ENCODE measurements at places on chromosomes 1 and 21.

- no peak for DNase-seq
Observed at GRCh38 chr1:76668046-76668445, 199.2 kb upstream of the ST6GALNAC5 start.

DNA sequence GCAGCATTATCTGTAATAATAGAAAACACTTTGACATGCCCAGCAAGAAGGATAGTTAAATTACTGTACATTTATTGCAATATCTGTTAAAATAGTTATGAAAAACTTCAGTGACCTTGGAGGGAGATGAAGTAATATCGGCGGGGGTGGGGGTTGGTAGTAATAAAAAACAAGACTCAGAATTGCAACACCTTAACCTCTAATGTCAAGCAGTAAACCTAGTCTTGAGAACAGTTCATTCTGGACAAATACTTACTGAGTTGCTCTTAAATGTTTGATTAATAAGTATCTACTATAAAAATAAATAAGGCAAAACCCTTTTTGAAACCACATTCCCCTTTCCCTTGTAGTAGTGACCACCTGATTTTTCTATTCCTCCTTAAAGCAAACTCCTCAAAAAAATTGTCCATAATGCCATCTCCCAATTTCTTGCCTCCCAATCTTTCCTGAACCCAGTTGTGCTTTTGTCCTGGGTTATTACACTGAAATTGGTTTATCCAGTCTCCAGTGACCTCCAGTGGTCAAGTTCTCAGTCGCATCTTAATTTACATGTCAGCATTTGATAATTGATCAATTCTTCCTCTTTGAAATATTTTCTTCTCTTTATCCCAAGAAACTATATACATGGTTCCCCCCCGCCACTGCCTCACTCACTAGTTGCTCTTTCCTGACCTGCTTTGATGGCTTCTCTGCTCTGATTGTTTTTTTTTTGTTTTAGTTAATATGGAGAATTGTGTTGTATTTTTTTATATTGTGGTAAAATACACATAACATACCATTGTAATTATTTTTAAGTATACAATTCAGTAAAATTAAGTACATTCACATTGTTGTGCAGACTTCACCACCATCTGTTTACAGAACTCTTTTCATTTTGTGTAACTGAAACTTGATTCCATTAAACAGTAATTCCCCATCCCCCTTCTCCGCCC lies 36.8 kb downstream of the RAP1A start:
- DNase-seq = peak; percentile 9

DNA sequence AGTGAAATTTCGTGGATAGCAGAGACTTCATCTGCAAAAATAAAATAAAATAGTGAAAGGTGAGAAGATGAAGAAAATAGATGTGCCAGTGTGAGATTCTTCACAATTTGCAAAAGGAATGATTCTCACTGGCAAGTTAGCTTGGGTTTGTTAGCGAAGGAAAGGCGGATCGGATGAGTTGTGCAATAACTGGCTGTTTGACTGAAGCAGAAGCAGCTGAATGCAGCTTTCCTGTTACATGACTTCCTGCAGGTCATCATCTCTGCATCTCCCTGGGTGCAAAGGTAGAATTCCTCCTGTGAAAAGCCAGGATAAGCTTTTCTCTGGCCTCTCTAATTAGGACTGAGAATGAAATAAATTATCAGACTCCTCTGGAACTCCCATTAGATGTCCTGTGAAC lies 263.1 kb upstream of the CHRM3 start:
- DNase-seq = no peak

DNA sequence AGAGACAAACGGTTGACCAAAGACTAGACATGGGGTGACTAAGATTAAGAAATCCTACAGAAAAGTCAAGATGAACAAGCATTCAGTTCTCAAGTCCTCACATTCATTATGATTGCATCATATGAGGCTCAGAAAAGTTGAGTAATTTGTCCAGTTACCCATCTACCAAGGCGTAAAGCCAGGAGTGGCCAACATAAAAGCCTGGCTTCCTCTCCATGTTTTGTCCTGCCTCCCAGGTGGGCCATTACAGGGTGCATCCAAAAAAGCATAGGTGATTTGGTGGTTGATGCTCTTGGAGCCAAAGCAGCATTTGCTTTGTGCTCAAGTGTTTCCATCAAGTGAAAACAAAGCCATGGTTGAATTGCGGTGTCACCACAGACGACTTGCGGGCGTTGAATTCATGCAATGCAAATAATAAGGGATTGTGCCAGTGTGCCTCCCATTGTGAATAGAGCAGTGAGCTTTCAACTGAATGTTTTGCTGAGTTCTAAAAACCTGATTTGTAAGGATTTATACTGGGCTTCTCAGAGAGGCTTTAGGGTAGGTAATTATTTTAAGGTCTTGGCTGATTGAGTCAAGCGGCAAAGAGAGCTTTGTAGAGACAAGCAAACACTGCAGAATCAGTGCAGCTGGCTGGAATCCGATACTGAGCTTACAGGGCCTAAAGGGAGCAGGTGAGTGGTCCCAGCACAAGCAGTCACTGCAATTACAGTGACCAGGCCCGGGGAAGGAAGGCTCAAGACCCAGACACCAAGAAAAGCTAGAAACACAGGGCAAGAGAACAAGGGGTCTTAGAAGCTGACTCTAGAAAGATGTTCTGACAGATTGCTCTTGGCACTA lies 54.1 kb downstream of the KCNJ15 start:
- DNase-seq = no peak

- peak; percentile 57 for DNase-seq
Observed at GRCh38 chr1:159867664-159868026, 5.2 kb upstream of the VSIG8 start.

- DNase-seq = no peak
Observed at GRCh38 chr1:23111600-23112535, 56.8 kb downstream of the LUZP1 start.

DNA sequence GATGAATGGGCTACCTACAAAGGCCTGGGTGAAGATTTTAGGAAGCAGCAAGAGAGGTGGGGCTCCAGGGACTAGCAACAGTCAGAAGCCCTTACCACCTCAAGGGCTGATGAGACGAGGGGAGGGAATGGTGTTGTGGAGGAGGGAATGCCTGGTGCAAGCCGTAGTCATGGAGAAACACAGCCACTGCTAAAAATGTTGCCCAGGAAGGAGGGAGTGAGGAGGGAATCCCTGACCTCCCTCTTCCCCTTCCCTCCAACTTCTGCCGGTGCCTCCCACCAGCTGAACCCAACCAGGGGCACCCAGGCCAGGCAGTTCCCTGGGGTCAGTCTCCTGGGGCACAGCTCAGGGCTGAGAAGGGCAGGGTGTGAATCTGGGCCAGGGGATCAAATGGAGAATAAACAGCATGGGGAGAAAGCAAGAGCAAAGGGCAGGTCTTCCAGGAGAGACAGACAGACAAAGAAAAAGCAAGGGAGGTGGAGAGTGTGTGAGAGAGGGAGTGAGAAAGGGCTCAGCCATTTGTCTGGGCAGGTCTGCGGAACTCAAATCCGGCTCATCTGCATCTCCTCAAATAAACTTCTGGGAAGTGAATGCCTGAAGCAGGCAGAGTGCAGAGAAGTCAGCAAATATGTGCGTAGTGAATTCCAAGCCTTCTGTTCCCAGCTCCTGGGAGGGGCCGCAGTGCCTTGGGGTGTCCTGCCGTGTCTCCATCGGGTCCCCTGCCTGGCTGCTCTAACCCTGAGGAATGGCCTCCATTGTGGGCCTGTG lies 27.1 kb upstream of the POU3F1 start:
- no peak for DNase-seq

DNA sequence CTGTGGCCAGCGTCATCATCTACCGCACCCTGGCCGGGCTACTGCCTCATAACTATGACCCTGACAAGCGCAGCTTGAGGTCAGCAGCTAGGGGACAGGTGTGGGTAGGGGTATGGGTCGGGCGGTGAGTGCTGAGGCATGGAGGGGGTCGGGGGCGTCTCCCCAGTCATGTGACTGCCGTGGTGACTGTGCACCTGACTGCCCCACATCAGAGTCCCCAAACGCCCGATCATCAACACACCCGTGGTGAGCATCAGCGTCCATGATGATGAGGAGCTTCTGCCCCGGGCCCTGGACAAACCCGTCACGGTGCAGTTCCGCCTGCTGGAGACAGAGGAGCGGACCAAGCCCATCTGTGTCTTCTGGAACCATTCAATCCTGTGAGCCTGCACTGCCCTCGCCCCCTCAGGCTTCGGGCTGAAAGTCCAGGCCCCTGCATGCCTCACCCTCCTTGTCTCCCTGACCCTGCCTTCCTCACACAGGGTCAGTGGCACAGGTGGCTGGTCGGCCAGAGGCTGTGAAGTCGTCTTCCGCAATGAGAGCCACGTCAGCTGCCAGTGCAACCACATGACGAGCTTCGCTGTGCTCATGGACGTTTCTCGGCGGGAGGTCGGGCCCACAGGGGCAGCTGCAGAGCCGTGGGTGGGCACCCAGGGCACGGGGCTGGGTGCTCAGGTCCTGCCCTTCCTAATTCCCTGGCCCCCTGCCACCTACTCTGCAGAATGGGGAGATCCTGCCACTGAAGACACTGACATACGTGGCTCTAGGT lies 13.5 kb downstream of the PSRC1 start:
- DNase-seq = no peak

- DNase-seq = no peak
Observed at GRCh38 chr21:19197950-19198349, 794.4 kb upstream of the TMPRSS15 start.

- peak; percentile 70 for DNase-seq
Observed at GRCh38 chr1:31588751-31589515, 12.6 kb downstream of the TINAGL1 start.

DNA sequence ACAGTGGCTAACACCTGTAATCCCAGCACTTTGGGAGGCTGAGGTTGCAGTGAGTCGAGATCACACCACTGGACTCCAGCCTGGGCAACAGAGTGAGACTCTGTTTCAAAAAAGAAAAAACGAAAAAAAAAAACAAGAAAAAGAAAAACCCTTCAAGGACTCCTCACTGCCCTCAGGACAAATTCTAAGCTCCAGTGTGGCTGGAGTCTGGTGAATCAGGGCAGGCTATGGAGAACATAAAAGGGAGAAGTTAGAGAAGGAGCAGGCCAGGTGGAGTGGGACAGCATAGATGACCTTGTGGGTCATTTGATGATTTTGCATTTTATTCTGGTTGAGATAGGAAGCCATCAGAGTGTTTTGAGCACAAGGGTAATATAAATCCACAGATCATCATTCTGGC lies 12.5 kb upstream of the UAP1 start:
- no peak for DNase-seq

- peak; percentile 84 for DNase-seq
Observed at GRCh38 chr1:167121375-167122120, 27.7 kb downstream of the STYXL2 start.

DNA sequence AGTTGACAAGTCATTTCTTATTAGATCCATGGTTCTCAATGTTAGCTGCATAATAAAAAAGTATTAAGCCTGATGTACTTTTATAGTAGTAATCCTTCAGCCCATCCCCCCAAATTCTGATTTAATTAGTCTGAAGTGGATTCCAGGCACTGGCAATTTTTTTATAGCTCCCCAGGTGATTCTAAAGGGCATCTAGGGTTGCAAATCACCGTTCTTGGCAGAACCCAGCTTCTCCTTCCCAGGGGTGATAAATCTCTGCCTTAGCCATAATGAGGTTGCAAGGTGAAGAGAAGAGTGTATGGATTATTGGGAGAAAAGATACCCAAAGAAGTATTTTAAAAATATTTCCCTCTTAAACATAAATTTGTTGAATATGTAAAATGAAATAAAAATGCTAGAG lies 43.0 kb upstream of the RXRG start:
- DNase-seq = no peak

GRCh38 chr1:49229555-49229954 lies 452.9 kb upstream of the BEND5 start:
- peak; percentile 60 for DNase-seq

DNA sequence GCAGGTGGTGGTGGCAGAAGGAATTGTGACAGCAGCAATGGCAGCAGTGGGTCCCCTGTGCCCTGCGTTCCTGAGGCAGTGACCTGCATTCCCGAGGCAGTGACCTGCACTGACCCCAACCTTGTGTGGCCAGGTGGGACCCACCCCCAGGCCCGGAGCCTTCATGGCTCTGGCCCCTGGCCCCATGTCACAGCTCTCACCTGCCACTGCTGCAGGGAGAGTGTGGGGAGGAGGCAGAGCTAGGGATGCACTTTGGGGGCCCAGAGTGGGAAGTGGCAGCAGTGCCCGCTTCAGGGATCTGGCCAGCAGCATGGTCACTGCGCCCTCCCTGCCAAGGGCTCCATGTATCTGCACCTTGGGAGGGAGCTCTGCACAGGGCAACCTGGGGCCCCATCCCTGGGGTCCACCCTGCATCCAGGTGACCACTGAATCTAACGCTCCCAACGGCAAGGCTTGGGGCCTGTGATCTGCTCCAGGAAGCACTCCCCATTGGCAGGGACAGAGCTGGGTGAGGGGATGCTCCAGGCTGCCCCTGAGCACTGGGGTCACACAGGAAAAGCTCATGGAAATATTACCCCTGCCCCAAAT lies 618.6 kb downstream of the RWDD3 start:
- DNase-seq = no peak

DNA sequence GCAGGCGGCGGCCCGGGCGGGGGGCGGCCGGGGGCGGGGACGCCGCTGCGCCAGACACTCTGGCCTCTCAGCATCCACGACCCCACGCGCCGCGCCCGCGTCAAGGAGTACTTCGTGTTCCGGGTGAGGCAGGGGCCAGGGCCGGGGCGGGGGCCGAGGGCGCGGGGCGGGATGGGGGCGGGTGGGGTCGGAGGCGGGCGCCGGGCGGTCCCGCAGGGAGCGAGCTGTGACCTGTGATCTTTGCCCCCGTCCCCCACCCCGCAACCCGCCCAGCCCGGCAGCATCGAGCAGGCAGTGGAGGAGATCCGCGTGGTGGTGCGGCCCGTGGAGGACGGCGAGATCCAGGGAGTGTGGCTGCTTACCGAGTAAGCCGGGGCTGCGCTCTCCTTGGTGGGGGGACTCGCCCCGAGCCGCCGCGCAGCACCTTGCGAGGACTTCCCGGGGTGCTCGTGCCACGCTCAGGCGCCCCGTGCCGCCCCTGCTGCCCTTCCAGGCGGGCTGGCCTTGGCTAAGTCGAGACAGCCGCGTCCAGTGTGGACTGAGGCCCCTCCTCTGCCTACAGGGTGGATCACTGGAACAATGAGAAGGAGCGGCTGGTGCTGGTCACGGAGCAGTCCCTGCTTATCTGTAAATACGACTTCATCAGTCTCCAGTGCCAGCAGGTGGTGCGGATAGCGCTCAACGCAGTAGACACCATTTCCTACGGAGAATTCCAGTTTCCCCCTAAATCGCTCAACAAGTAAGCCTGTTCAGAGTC lies 514 bp downstream of the TPRG1L start:
- peak; percentile 9 for DNase-seq

- DNase-seq = peak; percentile 48
Observed at GRCh38 chr1:89987159-89987819, 7.6 kb upstream of the ZNF326 start.

GRCh38 chr1:145879775-145880174 lies 5.9 kb downstream of the ANKRD35 start:
- DNase-seq = no peak

Measured in Calu3 (cell line).